ENCODE measurements at places on chromosomes 12 and 14.

DNA sequence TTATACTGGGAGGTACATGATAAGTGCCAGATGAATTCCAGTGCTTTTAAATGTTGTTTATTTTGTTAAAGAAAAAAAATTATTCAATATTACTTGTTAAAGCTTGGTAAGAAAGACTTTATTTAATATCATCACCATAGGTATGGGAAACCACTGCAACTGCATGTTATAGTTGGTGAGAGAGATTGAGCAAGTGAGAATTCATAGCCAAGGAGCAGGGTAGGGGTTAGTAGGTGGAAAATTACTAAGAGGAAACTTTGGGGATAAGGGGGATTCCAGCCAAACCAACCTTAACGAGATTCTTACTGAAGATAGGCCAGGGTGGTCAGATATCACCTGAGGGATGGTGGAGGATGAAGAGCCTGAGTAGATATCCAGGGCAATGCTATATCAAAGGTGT is 38.4 kb downstream of the SLC16A7 start:
- DNase-seq = no peak

DNA sequence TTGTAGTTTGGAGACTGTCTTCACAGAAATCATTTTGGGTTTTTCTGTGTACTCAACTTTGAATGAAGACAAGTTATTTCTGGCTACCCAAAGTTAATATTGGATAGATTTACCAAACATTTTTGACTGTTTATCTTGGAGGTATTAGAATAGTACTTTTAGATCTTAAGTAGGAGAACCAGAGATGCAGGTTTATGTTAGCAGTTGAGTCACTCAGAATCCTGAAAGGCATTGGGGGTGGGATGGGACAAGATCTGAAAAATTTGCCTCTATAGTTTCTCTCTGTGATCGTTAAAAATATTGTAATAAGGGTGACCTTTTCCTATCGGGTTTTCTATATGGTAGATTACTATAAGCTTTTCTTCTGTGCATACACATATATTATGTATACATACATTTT is 112.3 kb downstream of the TTC6 start:
- no peak for DNase-seq

DNA sequence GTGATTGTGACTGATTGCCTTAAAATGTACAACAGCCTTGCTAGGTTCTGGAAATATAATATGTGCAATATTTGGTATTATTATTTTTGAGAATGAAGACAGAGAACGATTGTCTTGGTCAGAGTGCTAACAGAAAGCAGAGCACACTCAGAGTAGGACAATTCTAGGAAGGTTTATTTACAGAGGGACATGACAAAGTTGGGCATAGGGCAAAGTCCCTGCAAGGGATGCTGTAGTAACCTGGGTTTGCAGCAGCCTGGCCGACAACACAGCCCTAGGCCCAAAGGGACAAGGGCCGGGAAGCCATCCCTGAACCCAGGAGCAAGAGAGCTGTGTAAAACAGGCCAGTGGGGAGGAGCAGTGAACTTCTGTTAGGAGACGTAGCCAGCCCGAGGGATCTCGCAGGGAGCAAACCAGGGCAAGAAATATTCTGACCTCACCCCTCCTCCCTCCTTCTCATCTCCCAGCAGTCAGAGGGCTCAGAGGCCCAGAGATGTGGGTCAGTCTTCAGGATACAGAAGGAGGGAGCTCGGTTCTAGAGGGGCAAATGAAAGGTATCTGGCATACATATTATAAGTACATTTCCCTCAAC is 51.0 kb upstream of the FERMT2 start:
- DNase-seq = no peak

- peak; percentile 70 for DNase-seq
These were observed 93.5 kb downstream of the LRRC74A start for GRCh38 chr14:76919431-76920330.

DNA sequence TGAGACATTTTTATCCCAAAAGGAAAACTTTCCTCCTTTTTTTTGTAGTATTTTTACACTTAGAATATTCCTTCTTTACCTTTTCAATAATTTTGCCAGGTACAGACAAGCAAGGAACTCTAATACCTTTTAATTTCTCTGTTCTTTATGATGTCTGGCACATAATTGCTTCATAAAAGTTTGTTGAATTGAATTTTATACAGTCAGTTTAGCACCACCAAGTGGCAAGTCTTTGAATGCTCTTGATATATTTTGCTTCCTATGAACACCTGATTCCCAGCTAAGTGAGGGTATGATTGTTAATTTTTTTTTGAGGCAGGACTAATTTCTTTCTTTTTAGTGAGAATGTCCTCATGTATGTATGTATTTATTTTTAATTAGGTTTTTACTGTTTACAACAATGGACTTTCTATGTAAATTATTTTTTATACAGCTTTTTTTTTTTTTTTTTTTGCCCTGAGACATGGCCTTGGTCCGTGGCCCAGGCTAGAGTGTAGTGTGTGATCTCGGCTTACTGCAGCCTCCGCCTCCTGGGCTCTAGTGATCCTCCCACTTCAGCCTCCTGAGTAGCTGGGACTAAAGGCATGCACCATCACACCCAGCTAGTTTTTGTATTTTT is 6.9 kb downstream of the TBC1D15 start:
- peak; percentile 11 for DNase-seq

- no peak for DNase-seq
These were observed 133.5 kb upstream of the KRAS start for GRCh38 chr12:25384038-25384892.

GRCh38 chr12:108634341-108634751 is 652 bp upstream of the SELPLG start:
- no peak for DNase-seq

- no peak for DNase-seq
These were observed 8.5 kb downstream of the C12orf75 start for GRCh38 chr12:105338966-105339365.

GRCh38 chr12:12992418-12993130 is 7.5 kb downstream of the HEBP1 start:
- DNase-seq = peak; percentile 40

DNA sequence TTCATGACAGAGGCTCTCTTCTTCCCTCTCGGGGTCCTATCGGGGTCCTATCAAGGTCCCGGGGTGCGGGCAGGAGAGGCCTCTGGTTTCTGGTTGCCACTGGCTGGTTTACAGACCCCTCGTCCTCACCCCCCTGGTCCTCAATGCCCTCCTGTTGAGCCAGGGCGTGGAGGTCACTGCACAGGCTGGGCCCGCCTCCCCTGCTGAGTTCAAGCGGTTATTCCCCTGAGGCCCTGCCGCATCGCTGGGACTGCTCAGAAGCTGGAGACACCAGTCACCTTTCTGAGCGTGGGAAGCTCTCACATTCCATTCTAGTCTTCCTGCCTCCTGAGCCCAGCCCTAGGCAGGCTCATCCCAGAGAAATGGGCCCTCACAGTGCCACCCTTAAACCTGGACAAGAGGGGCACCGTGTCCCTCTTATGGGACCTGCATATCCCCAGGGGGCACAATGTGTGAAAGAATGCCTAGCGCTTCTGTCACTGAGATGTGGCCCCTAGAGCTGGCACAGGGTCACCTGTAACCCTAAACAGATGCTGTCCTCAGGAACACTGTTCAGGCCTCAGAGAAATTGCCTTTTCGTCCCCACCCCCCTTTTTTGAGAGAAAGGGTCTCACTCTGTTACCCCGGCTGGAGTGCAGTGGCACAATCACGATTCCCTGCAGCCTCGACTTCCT is 177.7 kb upstream of the RGS6 start:
- no peak for DNase-seq

GRCh38 chr12:115097416-115097815 is 413.4 kb upstream of the TBX3 start:
- DNase-seq = no peak

DNA sequence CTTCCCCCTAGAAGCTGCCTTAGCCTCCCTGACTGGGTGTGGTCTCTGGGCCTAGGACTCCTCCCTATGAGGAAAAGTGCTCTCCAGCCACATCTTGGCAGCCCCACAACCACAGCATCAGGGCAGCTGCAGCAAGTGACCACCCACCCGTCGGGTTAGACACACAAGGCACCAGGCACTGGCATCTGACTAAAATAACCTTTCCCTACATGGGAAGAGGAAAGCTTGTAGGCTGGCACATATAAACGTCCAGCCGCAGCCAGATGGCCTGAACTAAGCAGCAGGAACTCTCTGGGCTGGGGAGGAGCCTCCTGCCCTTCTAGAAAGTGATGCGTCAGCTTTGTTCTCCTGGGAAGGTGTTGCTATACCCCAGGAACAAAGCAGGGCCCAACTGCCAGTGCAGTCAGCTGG is 328.7 kb downstream of the DPF3 start:
- DNase-seq = no peak

DNA sequence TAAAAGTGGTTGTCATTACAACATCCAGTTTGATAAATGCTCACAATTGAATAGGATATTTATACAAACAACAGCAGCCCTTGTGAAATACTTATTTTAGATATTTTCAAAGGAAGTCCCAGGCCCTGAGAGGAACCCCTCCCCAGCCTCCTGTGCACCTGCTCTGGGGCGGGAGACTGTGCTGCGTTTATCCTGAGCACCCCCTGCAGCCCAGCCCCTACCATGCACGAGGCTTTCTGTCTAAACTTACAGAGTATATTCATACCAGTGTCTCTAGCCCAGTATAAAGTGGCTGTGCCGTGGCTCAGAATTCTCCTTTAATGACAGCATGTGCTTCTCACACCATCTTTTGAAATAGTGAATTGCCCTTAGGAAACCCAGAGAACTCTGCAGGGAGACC is 1084.3 kb downstream of the TMEM121 start:
- no peak for DNase-seq

DNA sequence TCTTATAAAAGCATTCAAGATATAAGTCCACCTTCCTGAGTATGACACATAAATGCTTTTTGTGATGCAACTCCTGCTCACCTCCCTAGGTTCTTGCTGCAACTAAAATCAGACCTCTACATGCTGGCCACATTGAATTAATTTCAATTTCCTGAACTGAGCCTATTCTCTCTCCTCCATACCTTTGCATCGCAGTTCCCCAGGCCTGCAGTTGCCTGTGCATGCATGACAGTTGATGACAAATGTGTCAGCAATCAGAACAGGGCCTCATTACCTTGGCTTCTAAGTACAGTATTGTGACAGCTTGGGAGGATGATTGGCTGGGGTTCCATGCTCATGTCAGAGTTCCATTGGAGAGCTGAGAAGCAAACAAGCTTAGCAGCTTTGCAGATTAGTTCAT is 3.9 kb upstream of the TM7SF3 start:
- DNase-seq = no peak

DNA sequence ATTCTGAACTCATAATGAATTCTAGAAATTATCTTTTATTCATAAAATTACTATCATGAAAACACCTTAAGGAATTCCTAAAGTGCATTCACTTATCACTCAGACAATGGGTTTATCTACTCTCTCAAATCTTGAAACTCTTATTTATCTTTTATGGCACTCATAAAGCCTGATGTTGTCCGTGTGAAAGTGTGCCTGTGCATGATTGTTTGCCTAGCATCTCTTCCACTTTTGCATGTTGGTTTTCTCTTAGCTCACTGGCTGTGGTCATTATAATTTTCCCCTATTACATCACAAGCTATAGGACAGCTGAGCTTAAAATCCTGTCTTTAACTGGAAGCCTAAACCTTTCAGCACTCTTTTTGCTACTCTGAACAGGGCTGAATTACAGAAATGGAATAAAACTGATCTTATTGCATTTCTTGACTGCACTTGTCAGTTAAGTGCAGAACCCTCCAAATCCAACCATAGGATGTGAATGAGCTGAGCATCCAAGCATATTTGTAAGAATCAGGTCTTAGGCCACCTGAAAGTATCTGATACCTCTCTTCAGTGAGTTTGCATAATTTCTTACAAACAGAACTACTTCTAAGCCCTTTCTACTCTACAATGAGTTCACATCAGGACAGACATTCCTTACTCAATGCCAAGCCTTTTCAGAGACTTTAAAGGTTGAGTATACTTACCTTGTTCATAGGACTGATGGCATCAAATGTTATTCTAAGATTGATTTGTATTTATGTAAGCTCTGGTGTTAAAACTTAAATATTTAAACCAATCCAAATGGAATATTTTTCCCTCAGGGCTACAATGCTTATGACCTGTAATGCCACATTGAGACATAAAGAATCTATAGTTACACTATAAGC is 221.2 kb upstream of the KITLG start:
- no peak for DNase-seq

- DNase-seq = no peak
These were observed 146.9 kb downstream of the ESR2 start for GRCh38 chr14:64147126-64147790.

- DNase-seq = no peak
These were observed 8.5 kb upstream of the ARMH4 start for GRCh38 chr14:58160561-58160960.

GRCh38 chr12:105315726-105316125 is 14.8 kb upstream of the C12orf75 start:
- DNase-seq = no peak

DNA sequence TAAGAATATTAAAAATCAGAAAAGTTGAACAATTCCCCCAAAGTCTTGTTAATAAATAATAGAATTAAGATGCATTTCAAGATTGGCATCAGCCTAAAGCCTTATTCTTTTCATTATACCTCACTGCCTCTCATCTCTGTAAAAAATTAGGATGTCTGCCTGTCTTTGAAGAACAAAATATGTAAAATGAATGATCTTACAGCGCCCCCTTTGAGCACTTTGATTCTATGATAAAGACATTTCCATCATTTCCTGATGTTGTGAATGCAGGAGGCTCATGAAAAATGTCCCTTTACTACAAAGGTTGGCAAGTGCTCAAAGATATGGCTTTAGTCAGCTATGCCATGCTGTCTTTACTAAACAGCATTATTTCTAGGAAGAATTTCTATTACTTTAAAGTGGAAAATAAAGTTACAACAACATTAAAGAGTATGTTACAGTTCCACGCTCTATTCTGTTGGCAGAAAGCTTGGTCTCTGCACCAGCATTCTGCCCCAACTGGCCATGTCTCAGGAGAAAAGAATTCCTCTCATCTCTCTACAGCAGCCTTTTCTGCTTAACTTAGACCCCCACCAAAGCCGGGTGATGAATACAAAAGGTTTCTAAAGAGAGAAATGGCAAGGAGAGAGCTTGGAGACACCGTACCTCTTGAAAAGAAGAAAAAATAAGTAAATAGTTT is 95.1 kb downstream of the LLPH start:
- DNase-seq = peak; percentile 39

DNA sequence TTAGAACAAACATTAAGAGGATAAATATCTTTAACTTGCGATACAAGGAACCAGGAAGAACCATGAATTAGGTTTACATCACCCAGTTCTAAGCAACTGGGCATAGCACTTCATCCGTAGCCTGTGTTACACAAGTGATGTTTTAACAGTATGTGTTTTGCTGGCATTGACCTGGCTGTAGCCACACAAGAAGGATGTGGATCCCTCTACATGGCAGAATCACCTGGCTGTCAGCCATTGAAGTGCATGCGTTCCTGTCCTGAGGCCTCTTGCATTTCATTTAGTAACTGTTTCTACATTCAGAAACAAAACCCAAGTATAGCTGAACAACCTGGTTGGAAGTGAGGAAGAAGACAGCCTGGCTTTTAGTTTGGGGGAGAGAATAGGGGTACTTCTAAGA is 72.2 kb downstream of the TGFB3 start:
- no peak for DNase-seq
